ENCODE measurements at places on chromosomes 16 and 17.

DNA sequence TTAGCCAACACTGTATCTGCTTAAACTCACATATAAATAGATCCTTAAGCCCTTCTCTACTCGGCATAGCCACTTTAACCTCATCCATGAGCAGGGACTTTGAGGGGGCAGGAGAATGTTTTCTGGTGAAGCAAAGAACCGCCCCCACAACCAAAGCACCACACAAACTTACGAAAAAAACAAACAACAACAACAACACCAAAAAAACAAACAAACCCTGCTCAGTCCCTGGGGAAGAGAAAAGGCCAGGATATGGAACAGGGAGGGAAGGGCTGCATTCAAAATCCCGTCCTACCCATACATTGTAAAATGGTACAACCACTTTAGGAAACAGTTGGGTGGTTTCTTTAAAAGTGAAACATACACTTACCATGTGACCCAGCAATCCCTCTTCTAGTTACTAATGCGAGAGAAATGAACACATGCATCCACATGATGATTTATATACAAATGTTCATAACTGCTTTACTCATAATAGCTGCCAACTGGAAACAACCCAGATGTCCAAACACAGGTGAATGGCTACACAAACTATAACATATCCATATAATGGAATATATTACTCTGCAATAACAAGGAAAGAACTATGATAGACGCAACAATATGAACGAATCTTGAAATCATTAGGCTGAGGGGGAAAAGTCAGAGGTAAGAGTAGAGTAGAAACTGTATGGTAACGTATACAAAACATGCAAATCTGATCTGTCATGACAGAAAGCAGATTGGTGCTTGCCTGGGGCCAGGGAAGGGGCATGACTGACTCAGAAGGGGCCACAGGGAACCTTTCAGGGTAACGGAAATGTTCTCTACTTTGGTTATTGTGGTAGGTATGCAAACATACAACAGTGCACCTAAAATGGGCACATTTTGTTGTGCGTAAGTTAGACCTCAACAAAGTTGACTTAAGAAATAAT is 37.7 kb upstream of the TOB1 start:
- no peak for DNase-seq

GRCh38 chr17:14361470-14361869 is 60.6 kb downstream of the HS3ST3B1 start:
- no peak for DNase-seq

DNA sequence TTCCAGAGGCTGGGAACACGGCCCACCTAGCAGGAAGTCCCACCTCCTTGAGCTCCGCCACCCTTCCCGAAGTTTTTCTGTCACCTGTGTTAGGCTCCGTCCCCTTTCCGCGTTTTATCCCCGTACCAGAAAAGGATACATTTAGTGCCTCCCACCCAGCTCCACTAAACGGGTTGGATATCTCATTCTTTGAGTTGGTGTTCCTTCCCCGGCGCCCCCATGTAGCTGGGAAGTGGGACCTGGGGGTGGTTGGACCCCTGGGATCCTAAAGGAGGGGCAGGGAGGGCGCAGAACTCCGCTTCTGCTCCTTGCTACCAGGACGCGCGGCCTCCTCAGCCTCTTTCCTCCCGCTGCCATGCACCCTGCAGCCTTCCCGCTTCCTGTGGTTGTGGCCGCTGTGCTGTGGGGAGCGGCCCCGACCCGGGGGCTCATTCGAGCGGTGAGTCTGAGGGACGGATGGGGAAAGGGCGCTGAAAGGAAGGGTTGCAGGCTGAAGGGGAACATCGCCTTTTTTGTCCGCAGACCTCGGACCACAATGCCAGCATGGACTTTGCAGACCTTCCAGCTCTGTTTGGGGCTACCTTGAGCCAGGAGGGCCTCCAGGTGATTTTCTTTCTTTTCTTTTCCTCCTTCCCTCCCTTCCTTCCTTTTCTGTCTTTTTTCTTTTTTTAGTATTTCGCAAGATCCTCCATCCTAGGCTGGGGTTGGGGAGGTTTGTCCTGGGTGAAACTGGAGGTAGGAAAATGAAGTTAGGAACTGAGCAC is 669 bp downstream of the RNF167 start:
- DNase-seq = no peak

DNA sequence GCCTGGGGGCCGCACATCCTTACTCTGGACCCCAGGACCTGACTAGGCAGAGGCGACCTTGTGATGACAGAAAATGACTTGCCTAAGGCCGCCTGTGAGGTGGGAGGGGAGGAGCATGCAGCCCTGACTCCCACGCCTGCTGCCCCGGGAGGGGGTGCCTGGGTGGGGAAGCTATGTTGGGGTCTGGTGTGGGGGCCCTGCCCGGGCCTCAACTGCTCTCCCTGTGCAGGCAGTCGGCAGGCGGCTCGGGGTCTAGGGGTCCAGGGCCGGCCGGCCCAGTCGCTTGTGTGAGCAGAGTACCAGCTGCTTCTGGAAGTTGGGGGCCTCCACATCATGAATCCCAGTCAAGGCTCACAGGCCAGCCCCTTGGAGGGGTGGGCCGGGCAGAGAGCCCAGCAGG is 48.1 kb downstream of the PRMT7 start:
- no peak for DNase-seq

DNA sequence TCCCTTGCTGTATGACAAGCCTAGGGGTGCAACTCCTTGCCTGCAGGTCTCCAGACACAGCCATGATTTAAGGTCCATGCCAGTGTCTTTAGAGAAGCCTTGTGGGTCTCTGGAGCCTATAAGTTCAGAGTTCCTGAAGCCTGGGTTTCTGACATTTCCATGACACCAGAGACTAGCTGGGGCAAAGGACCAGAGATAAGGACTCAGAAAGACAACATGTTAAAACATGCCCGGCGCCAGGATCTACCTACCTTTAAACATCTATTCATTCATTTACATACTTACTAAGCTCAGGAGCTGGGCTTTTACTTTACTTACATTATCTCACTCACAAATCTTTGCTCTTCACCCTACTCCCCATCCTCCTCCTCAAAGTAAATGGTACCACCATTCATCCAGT is 1.5 kb downstream of the MRPL27 start:
- no peak for DNase-seq

DNA sequence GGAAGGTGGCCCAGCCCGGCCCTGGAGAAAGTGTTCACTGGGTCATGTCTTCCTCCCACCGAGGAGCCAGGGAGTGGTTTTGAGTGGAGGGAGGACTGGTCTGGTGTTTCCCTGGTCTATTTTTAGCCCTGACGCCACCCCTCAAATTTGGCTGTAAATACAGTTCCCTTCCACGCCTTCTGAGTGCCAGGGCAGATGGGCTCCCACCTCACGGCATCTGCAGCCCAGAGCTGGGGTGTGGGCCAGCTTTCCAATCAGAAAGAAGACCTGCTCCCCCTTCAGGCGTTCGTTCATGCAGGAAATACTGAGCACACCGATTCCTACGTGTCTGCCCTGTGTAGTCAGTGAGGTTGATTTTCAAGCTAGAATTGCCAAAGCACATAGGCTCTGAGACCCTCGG is 53.7 kb downstream of the SNX20 start:
- DNase-seq = no peak

DNA sequence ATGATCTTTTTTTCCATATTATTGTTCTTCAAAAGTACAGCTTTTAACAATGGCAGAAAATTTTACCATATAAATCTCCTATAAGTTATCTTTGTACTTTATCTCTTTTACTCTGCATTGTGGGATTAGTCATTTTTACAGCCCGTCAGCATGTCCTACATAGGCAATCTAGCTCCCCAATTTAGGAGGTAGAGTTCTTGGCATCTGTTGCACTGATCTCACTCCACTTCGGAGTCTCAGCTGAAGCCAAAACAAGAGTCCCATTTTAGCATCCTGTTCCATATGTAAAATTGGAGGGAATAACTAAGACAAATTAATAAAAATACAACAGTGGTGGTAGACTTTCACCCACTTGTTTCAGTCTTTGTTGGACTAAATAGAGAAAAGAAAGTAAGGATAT is 31.1 kb upstream of the PRSS54 start:
- DNase-seq = no peak

DNA sequence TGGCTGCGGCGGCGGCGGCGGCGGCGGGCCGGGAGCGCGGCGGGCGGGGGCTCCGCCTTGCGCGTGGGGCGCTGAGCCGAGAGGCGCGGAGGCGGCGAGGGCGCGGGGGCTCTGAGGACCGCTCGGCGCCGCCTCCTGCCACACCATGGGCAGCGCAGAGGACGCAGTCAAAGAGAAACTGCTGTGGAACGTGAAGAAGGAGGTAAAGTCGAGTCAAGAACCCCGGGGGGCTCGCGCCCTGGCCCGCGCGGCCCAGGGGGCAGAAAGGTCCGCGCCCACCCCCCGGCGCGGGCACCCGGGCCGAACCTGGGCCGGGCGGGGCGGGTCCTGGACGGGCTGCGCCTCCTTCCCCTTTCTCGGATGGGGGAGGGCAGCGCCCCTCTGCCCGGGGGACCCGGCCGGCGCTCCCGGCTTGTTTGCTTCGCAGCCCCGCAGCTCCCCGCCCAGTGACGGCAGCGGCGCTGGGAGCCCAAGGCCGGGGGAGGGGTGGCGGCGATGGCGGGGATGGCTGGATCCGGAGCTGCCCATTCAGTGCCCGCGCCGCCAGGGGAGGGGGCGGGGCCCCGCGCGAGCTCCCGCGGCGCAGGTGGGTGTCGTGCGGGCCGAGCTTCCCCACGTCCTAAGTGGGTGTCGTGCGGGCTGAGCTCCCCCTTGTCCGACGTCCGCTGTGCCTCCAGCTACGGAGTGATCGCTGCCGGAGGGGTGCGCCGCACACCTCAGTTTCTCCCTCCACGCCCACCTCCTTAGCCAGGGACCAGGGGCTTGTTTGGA is 428 bp downstream of the SGSM2 start:
- DNase-seq = no peak

DNA sequence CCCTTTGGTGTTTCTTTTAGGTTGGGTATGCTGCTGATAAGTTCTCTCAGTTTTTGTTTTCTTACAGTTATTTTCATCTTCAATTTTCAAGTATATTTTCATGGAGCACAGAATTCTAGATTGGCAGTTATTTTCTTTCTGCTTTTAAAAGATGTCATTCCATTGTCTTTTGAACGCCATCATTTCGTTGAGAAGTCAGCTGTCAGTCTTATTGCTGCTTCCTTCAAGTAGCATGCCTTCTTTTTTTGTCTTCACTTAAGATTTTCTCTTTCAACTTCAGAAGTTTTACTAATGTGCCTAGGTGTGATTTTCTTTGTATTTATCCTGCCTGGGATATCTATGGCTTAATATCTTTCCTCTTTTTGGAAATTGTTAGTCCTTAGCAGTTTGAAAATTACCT is 262.2 kb upstream of the PMFBP1 start:
- peak; percentile 7 for DNase-seq

All from pulmonary artery endothelial cell (primary cell).